ENCODE measurements at places on chromosomes 7 and 10.

GRCh38 chr7:92622030-92622429 lies 31.8 kb upstream of the FAM133B start:
- DNase-seq = no peak

GRCh38 chr10:48199580-48200377 lies 74.7 kb downstream of the FRMPD2 start:
- DNase-seq = no peak

DNA sequence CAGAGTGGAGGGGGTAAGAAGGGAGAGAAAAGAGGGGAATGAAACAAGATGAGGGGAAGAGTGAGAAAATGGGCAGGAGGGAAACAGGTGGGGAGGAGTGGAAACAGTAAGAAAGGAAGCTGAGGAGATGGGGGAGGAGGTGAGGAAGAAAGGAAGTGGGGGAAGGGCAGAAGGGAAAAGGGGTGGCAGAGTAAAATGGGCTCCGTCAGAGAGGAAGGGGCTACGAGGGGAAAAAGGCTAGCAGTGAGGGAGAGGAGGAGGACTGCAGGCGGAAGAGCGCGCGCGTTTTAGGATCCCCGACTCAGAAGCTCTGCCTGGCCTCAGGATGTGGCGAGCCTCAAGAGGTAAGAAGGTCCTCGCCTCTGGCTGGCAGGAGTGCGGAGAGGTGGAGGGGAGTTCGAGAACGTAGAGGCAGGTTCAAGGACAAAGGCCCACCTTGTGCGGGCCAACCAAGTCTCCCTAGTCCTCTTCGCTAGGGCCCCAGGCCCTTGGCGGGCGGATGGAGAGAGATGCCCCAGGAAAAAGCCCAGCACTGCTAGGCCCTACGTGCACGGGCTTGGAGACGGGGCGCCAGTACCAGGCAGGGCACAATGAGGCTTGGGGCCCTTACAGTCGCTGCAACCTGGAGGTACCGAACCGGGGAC lies 5.8 kb upstream of the NKX2-3 start:
- no peak for DNase-seq

DNA sequence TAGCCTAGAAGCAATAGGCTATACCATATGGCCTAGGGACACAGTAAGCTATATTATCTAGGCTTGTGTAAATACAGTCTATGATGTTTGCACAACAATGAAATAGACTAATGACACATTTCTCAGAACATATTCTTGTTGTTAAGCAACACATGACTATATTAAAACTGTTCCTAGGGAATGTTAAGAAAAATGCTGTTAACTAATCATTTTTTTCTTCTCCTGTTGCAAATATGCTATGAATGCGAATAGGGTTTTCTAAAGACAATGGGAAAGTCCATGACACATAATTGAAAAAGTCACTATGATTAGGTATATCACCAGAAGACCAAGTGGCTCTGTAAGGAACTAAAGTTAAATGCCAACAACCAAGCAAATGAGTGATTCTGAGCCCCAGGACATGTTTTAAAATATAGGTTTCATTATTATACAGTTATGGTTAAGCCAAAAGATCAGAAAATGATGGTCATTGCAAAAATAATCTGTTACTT lies 454.0 kb upstream of the SORCS1 start:
- DNase-seq = no peak

DNA sequence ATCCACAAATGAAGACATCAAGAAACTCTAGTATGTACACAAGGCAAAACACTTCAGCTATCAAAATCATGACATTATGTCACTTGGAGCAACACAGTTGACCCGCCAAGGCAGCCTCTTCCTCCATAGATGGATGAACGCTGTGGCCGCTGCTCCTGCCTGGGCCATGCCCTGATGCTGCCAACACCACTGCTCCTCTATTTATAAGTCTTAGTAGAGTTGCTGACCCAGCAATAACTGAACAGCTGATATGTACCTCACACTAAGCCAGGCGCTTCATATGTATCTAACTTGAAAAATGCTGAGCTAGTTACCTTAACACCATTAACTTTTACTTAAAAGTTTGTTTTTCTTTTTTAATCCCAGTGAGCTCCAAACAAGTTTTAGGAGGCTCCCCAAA lies 131.9 kb downstream of the LYZL1 start:
- no peak for DNase-seq

GRCh38 chr10:109895095-109895818 lies 28.1 kb downstream of the XPNPEP1 start:
- no peak for DNase-seq

GRCh38 chr7:83996879-83997278 lies 197.7 kb downstream of the SEMA3A start:
- no peak for DNase-seq

GRCh38 chr7:155205368-155206317 lies 92.0 kb upstream of the INSIG1 start:
- peak; percentile 33 for DNase-seq

GRCh38 chr10:117860823-117861222 lies 185.9 kb downstream of the RAB11FIP2 start:
- DNase-seq = no peak

DNA sequence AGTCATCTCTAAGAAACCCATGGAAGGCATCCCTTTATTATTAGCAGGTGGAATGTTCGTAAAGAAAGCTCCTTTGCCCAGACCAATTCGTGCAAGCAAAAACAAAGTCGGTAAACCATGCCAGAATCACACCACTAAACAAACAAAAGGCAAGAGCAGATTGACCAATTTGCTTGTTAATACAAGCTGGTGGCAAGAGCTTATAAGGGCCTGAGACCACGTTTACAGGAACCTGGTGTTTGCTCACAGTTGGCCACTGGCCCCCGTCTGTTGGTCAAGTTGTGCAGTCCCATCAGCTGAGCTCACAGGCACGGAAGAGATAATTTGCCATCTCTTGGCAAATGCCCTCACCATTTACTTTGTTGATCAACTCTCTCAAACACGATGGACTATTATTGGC lies 342.2 kb upstream of the MKI67 start:
- no peak for DNase-seq

GRCh38 chr7:101984133-101984879 lies 166.9 kb downstream of the CUX1 start:
- DNase-seq = no peak

- DNase-seq = peak; percentile 18
These were observed 177.8 kb downstream of the PIP4K2A start for GRCh38 chr10:22536620-22537019.

DNA sequence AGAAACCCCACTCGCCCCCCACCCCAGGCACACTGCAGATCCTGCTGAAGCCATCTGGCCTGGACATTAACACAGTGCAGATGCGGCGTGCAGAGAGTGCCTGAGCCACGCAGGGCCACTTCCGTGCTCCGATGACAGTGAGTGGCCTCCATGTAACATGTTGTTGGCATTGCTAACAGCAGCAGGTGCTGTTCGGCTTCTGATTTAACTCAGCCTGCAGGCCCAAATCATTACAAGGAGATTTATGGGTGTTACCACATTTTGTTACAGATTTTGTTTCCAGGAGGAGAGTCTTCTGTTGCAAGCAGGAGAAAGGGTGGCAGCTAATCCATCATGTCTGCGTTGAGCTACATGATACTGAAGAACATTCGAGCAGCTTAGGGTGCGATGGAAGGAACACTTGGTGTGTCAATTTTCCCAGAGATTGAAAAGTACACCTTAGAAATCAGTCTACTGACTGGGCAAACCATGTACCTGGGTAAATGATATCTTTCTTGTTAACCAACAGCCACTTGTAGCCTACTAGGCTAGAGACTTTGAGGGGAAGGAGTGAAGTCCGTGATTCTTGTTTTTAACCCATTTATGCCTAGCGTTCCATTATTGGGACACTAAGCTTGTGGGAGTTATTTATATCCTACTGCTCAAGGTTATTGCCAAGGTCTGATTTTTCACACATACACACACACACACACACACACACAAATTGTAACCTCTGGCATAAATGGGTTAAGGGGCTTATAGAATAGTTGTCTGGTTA lies 90.0 kb downstream of the JCAD start:
- DNase-seq = no peak

DNA sequence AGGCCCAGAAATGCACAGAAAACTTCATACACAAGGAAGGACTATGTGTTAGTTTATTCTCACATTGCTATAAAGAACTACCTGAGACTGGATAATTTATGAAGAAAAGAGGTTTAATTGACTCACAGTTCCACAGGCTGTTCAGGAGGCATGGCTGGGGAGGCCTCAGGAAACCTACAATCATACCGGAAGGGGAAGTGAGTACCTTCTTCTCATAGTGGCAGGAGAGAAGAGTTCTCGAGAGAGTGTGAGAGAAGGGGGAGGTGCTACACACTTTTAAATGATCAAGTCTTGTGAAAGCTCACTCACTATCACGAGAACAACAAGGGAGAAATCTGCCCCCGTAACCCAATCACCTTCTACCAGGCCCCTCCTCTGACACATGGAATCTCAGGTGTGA lies 16.8 kb upstream of the RAMP3 start:
- no peak for DNase-seq

GRCh38 chr7:129617652-129618051 lies 6.1 kb downstream of the NRF1 start:
- DNase-seq = no peak

GRCh38 chr7:41928781-41929180 lies 225.9 kb upstream of the INHBA start:
- no peak for DNase-seq

DNA sequence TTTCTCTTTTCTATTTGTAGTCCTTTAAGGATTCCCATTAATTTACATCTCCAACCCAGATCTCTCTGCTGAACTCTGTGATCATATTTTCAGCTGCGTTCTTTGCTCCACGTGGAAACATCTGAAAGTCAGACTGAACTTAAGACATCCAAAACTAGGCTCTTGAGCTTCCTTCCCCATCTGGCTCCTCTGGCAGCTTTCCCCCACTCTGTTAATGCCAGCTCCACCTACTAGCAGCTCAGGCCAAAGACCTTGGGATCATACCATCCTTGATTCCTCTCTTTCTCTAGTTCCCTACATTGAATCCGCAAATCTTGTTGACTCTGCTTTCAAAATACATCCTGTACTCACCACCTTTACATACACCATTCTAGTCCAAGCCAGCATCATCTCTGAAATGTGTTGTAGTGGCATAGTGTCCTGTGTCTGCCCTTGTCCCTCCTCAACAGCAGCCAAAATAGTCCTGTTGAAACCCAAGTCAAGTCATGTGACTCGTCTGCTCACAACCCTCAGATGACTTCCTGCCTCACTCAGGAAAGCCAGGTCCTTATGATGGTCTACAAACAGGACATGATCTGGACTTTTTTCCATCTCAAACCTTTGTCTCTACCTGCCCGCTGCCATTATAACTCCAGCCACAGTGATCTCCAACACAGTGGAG lies 7.0 kb downstream of the REEP3 start:
- DNase-seq = no peak

DNA sequence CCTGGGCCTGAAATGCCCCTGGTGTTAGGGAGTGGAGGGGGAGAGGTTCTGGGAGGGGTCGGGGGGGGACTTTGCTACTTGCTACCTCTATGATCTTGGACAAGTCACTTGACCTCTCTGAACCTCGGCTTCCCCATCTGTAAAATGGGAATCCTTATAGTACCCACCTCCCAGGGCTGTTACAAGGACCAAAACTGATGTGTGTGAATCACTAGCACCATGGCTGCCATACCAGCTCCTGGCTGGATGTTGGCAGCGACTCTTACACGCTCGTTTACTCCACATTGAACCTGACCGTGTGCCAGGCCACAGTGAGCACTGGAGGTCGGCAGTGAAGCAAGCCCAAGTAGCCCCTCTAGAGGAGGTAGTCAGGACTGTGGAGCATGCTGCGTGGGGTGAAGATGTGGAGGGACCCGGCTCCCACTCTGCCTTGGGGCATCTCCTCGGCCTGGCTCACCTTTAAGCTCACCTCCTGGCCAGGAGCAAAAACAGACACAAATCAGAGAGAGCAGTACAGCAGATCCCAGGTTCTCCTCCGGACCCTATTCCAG lies 28.9 kb downstream of the PPIF start:
- DNase-seq = no peak

DNA sequence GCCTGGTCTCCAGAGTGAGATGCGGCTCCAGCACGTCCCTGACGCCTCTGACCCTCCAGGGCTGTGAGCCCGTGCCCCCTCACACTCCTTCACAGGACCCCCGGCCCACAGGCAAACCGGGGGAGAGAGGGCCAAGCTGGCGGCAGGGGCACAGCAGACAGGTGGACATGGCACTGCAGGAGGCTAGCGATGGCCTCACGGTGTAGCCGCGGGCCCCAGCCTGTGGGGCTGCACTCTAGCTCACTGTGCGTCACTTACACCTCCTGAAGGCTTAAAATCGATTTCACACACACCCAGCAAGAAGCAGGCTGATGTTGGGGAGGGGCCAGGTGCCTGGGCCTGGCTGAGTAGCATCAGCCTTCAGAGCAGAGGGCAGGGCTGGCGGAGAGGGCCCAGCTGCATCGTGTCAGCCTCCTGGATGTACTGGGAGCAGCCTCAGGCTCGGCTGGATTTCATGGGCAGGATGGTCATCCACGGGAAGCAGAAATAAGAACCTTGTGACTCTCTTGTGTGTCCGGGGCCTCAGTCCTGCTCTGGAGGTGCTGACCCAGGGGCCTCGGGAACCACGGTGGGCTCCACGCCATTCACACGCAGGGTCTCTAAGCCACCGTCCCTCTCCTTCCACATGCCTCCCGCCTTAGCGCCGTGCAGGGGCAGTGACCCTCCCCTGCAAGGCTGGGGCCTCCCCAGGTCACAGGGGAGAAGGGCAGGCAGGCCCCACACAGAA lies 19.4 kb upstream of the KNDC1 start:
- DNase-seq = no peak

GRCh38 chr7:8131694-8132605 lies 130.0 kb downstream of the ICA1 start:
- no peak for DNase-seq

DNA sequence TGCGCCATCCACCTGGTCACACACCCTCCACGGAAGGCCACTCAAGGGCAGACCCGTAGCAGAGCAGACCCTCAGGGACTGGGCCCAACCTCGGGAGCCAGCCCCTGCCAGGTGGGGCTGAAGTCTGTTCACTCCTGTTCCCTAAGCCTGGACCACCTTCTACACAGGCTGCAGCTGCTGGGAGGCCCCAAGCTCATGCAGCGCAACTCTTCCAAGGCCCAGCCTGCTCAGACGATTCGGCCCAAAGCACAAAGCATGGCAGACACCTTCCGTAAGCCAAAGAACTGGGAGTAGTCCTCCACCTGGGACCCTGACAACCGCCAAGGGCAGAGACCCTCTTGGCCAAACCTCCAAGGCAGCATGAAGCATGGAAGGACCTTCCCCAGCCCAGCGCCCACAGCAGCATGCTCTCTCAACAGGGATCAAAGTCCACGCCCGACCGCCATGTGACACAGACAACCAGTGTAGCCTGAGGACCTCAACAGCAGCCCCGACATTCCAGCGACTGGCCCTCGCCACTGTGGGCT lies 11.5 kb downstream of the SHH start:
- DNase-seq = no peak

- no peak for DNase-seq
These were observed 62.3 kb downstream of the EGFR start for GRCh38 chr7:55081068-55081467.

- no peak for DNase-seq
These were observed 23.7 kb upstream of the ELFN1 start for GRCh38 chr7:1646391-1646790.

DNA sequence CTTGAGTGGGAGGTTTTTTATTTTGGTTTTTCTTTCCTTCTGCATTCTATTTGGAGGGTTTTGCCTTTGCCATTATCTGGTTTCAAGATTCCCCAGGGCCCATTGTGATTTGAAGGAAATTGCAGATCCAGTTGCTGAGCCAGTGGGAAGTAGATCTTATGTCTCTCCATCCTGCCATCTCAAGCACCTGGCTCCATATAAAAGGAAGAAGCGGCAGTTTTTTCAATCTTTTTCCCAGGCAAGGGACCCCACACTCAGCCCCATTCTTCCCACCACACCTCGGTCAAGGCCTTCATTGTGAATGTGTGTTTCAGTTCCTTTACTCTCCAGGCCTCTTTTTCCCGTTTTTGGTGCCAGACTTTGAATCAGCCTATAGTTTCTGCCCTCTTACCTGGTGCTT lies 95.8 kb downstream of the MYO3A start:
- DNase-seq = no peak
